ENCODE measurements at places on chromosomes 7 and 10. TPM values are rescaled to one million over a fixed set of nuclear protein-coding genes. Genes with fewer than 3 reads are reported as not detected.

The NUDT1 gene
- 49.1 TPM for total RNA-seq

The CYP26C1 gene
- total RNA-seq: under 0.01 TPM

The SLIT1 gene
- total RNA-seq: not detected

The EN2 gene
- total RNA-seq: not detected

The CACNB2 gene
- 0.36 TPM for total RNA-seq

The JCAD gene
- total RNA-seq: 18.9 TPM

The PRKG1 gene
- total RNA-seq: 18.3 TPM

The SSBP1 gene
- 204 TPM for total RNA-seq

The ADCYAP1R1 gene
- total RNA-seq: not detected

The HOXA10 gene
- total RNA-seq: 0.28 TPM

The WEE2 gene
- total RNA-seq: not detected

The HHEX gene
- 4.4 TPM for total RNA-seq

The DNAH11 gene
- total RNA-seq: under 0.01 TPM

The EBF3 gene
- total RNA-seq: 0.36 TPM

The ZCCHC24 gene
- 15.1 TPM for total RNA-seq

The DEPP1 gene
- 13.6 TPM for total RNA-seq

The CBX3 gene
- total RNA-seq: 85.0 TPM

The CNPY1 gene
- total RNA-seq: not detected

The SEC61A2 gene
- 6.8 TPM for total RNA-seq

The TMEM236 gene
- total RNA-seq: not detected

The SEMA3D gene
- 10.8 TPM for total RNA-seq

The FAM237B gene
- total RNA-seq: not detected

The TYSND1 gene
- total RNA-seq: 2.9 TPM

The JAZF1 gene
- 8.4 TPM for total RNA-seq

The HOXA11 gene
- total RNA-seq: not detected

The AGR2 gene
- total RNA-seq: not detected

The GATA3 gene
- not detected for total RNA-seq

The TRIM74 gene
- total RNA-seq: not detected

The CPA2 gene
- not detected for total RNA-seq

The LGI1 gene
- not detected for total RNA-seq

The TRIM50 gene
- total RNA-seq: not detected

The PIP gene
- not detected for total RNA-seq

The ARPC1A gene
- 327 TPM for total RNA-seq

The KIAA1549 gene
- total RNA-seq: 1.3 TPM
